ENCODE measurements at places on chromosomes 11 and 22.

- no peak for DNase-seq
Measured at GRCh38 chr11:129319201-129319600, 56.4 kb upstream of the BARX2 start.

DNA sequence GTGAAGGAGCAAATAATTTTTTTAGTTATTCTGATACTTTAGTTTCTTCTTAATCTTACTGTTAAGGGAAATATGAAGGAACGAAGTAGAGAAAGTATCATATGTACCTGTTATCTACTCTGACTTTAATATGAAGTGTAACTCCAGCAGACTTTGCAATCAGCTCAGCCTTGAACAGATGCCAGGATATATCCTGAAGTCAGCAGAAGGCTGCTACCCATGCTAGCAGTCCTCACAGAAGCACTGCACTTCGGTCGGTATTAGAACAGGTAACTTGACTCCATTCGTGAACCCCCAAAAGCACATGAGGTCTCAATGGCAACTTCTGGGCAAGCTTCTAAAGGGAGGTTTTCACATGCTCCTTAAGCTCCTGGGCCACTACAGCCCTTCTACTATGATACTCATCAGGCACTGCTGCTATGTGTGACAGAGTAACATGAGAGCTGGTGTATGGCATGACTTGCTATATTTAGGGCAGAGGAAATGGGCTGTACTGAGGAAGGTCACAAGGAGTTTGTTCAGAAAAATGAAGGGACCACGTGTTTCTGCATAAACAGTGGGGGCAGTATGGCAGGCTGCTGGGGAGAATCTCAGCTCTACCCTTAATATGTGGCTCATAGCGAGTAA, 344.1 kb downstream of the SOX6 start:
- DNase-seq: no peak

DNA sequence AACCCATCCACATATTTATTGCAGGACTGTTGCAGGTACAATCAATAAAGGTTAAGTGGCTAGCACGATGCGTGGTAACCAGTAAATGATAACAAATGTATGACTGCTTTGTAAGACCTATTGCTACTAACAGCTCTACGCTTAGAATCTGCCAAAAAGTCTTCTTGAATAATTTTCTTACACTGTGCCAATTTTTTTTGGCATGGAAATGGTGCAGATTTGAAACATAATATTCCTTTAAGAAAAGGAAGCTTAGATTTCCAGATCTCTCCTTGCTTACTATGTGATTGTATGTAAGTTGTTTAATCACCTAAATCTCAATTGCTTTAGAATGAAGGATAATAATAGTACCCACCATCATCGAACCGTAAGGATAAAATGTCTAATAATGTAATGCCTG, 192.0 kb downstream of the LRRC4C start:
- no peak for DNase-seq

DNA sequence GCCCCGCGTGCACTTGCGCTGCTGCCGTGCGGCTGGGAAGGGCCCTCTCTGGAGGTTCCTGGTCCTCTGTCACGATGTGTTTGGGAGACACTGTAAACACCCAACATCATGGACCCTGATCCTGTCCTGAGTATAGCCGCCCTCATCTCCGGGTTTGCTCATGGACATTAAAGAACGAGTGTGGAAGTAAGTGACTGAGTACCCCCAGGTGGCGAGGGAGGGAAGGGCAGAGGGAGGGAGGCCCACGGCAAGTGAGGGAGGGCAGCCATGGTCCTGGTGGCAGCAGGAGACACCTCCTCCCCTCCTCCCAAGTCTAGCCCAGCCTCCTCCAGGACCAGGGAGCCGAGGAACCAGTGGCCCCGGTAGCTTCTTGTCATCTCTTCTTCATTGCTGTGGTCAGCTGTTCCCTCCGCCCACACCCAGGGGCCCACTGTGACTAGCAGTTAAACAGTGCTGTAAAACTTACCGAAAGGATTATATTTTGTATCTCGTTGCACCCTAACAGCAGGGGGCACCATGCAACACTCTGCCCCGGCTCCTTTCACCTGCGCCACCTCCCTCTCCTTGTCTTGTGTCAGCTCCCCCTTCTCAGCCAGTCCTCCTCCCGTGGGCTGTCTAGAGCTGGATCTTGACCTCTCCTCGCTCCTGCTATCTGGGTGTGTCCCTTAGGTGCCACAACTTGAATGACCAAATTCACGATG, 566.5 kb upstream of the B3GAT1 start:
- DNase-seq: no peak

- no peak for DNase-seq
Measured at GRCh38 chr22:49360746-49361145, 466.9 kb downstream of the BRD1 start.

GRCh38 chr11:95764267-95764898, 25.2 kb downstream of the FAM76B start:
- peak; percentile 41 for DNase-seq

- no peak for DNase-seq
Measured at GRCh38 chr11:42770444-42771065, 541.2 kb upstream of the API5 start.

DNA sequence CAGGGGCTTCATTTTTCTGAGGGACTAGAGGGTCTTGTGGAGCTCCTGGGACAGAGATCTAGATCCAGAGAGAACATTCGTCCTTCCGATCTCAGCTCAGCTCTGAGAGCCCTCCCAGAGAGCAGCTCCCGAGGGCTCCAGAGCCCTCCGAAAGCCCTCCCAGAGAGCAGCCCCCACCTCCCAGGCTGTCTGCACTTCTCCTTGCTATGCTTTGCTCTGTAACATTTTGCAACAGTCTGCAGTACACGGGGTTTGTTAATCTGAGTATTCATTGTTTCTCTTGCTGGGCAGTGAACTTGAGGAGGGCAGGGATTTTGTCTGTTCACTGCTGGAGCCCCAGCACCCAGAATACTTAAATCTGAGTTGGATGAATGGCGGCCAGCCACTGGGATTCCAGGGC, 2.6 kb downstream of the GGA1 start:
- DNase-seq: no peak

GRCh38 chr11:76251576-76251975, 45.3 kb upstream of the WNT11 start:
- DNase-seq: no peak

DNA sequence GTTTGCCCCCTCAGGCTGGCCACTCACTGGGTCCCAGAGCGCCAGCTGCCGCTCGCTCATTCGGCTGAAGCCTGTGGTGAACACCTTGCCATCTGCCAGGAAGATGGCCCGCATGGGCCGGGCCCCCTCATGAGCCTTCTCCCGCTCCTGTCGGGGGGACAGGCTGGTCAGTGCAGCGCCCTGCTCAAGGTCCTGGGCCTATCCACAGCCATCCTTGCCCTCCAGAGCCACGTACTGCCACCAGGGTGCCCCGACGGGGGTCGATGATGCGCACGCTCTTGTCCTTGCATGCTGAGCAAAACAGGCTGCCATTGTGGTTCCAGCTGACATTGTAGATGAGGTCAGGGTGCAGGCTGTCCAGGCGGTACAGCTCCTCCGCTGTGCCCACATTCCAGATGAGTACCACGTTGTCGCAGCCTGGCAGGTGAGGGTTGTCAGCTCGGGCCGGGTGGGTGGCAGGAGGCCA, 2.1 kb downstream of the CORO1B start:
- DNase-seq: no peak

GRCh38 chr11:11265994-11266606, 87.0 kb downstream of the CSNK2A3 start:
- DNase-seq: no peak

DNA sequence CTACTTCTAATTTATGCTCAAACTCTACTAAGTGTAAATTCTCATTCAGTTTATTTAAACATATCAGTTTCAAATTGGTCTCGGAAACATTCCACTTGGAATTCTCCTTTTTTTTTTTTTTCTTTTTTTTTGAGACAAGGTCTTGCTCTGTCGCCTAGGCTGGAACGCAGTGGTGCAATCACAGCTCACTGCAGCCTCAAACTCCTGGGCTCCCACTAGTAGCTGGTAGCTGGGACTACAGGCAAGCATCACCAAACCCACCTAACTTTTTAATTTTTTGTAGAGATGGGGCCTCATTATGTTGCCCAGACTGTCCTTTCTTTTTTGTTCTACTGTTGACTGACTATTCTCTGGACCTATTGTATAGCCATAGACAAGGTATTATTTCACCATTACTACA, 33.3 kb upstream of the CCDC81 start:
- DNase-seq: no peak

GRCh38 chr11:70327717-70328116, 57.2 kb downstream of the PPFIA1 start:
- no peak for DNase-seq

GRCh38 chr11:12668166-12668565, 6.1 kb upstream of the TEAD1 start:
- DNase-seq: no peak

DNA sequence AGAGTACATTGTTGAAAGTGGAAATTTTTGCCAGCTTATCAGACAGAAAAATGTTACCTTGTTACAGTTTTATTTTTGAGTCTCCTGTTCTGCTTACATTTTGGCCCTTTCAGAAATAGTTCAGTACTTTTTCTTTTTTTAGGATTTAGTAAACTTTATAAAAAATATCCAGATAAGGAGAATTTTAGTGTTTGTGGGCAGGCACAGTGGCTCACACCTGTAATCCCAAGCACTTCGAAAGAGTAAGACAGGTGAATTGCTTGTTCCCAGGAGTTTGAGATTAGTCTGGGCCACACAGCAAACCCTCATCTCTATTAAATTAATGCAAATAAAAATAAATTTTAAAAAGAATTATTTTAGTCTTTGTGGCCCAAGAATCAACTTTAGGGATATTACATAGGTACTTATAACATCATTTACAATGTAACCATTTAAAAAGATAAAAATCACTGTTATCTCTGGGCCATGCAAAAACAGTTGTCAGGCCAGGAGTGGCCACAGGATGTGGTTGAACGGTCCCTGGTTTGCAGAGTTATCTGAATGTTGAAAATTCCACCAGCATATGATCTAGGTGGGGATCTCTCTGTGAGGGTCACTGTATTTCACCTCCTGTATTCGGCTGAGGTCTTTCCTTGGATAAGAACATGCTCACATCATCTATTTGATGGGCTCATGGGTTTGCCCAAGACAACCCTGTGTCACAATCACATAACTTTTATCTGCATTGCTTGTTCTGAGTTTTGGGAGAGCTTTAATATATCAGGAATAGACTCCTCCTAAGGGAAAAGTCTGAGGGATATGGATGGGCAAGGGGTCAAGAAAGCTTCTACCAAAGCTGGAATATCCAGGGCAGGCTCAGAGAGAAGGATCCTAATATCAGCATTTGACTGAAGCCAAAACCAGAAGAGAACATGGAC, 91.5 kb downstream of the GGTLC2 start:
- DNase-seq: no peak

DNA sequence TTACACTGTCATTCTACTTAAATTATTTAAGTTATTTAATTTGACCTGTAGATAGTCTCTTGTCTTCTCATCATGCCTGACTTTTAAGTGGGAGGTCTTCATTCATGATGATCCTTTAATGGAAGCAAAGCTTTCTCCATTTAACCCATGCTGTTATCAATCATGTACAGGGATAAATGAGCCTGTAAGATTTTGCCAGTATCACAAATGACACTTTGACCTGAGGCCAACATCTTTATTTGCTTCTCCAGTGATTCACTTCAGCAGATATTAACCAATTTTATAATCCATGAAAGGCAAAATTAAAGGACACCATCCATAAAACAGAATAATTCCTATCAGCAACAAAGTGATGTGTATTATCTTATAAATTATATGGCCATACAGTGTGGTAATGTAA, 7.7 kb downstream of the CCDC73 start:
- no peak for DNase-seq

GRCh38 chr11:62882788-62883501, 2.2 kb downstream of the SLC3A2 start:
- DNase-seq: no peak

DNA sequence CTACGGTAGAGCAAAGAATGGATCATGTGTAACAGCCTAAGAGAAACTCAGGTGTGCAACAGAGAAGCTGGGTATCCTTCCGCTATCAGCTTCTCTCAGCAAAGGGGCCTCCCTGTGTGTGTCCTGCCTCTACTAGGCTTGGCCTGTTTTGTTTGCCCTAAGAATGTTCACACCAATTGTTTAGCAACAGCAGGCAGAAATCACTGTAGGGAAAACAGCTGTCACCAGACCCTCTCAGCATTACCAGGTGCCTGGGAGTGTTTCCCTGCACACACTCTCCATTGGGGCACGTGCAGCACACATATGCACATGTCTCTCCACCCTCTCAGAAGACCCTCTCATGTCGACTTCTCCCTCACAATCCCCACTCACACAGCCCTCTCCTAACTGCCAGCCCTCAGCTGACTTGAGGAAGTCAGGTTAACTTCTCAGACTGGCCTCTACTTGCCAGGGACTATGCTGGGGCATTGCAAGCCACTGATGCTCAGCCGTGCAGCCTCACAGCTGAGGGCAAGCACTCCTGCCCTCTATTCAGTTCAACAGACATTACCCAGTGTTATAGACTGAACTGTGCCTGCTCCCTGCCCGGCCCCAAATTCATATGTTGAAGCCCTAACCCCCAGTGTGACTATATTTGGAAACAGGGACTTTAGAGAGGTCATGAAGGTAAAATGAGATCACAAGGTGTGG, 97.6 kb downstream of the TRIM29 start:
- no peak for DNase-seq

GRCh38 chr22:38034278-38034882, 22.8 kb upstream of the PICK1 start:
- DNase-seq: no peak

GRCh38 chr11:125762445-125762844, 16.2 kb downstream of the PATE2 start:
- DNase-seq: no peak

- DNase-seq: no peak
Measured at GRCh38 chr11:69513196-69513595, 31.7 kb downstream of the LINC01488 start.

DNA sequence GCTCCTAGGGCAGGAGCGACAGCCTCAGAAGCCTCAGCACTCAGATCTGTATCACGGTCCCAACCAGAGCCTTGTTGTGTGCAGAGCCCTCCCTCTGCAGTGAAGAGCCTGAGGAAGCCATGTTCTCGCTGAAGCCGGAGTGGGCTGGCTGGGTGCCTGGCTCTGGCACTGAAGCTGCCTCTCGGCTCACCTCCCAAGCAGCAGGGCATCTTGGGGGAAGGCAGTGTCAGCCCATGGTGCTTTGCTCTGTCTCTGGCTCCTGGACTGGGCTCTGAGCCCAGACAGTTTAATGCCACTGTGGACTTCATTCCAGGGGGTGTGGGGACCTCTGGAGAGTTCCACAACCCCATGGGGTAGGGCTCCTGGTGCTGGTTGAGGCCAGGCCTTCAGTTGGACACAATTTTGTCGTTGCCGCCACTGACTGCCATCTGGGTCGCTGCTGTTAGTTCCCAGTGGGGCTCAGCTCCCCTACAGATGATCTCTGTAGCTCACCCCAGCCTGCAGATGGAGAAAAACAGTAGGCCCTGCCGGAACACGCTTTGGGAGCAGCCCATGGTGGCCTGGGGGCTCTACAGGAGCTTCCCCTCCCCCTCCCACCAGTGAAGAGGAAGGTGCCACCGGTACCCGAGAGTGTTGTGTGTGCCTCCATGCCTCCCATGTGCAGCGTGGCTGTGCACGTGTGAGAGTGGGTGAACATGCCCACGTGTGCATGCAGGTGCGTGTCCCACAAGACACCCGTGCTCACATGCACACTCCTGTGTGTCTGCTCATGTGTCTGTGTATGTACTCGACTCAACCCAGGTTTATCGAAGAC, 86.5 kb upstream of the B3GAT1 start:
- DNase-seq: no peak

GRCh38 chr11:118921929-118922744, 3.6 kb downstream of the BCL9L start:
- no peak for DNase-seq

- DNase-seq: no peak
Measured at GRCh38 chr11:33773404-33773986, 825 bp downstream of the FBXO3 start.

- no peak for DNase-seq
Measured at GRCh38 chr22:48536541-48537342, 1290.9 kb downstream of the BRD1 start.

Measured in NCI-H1436 treated with DMSO at 0.1 percent for 48 hours (cell line).